ENCODE measurements at places on chromosomes 2 and 18. TPM values are rescaled to one million over a fixed set of nuclear protein-coding genes. Genes with fewer than 3 reads are reported as not detected.

DNA sequence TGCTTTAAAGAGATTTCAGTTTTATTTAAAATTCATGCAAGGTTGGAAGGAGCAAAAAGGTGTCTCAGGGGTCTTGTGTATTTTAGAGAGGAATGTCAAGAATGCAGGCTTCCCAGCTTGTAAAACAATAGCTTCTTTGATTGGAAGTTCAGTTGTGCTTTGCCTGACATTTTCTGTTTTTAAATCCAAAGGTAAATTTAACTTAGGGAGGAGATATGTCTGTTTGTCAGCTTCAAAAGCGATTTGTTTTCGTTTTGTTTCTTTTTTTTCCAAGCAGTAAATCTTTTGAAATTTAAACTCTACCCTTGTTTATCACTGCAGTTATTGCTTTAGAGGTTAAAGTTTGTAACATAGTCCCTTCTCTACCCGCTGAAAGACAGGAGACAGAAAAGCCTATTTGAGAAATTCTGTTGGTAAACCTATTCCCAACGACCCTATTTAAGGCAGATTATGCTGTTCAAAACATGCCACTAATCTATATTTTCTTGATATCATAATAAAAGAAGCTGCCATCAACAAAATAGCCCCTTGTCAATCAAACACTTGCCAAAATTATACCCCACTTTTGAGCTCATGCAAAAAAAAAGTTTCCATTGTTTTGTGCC, 639.6 kb downstream of the IRS1 start:
- DNase-seq = no peak
- no peak overlapping the region for H3K27ac ChIP-seq

Gene POTEC
- not detected for total RNA-seq

- no peaks in the 10 kb centered on the region for H3K36me3 ChIP-seq
- no peaks in the 10 kb centered on the region for H3K4me1 ChIP-seq
- no peaks in the 10 kb centered on the region for H3K27me3 ChIP-seq
- no peak overlapping the region for H3K27ac ChIP-seq
- DNase-seq = no peak
These were observed 15.5 kb upstream of the ITGA4 start for GRCh38 chr2:181441670-181442069.

DNA sequence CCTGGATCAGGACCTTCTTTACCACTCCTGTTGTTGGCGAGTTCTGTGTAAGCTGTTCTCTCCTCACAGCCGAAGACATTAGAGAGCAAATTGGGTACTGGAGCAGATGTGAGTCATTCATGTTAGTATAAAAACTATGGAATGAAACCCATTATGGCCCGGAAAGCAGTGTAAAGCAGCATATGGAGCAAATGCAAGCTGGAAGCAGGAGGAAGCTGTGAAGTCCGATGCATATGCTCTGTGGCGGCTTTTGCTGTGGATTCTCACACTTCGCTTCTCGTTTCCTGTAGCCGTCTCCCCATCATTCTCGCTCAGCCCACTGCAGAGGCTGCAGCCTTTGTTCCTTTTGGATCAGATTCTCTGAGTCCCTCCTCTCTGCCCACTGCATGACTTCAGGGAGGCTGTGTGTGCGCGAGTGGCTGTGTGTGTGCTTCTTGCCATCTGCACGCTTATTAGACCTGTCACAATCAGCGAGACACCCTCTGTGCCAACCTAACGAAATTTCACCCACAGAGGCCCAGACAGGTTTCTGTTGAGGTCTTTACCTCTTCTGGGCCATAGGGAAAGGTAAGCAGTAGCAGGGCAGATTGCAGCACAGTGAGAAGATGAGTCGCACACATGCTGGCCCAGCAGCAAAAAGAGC, 3.3 kb upstream of the GALNT14 start:
- no peak overlapping the region for H3K27ac ChIP-seq
- H3K4me3 ChIP-seq = no peak overlapping the region
- peaks cover 5% of the 10 kb centered on the region for H3K4me1 ChIP-seq
- DNase-seq = no peak
- no peaks in the 10 kb centered on the region for H3K36me3 ChIP-seq

Gene MAB21L4
- total RNA-seq = not detected

Gene ALPG
- not detected for total RNA-seq

GRCh38 chr2:178700922-178701342, 106.3 kb downstream of the TTN start:
- no peak overlapping the region for H3K27ac ChIP-seq
- H3K36me3 ChIP-seq = no peaks in the 10 kb centered on the region
- DNase-seq = no peak
- H3K4me3 ChIP-seq = no peak overlapping the region

DNA sequence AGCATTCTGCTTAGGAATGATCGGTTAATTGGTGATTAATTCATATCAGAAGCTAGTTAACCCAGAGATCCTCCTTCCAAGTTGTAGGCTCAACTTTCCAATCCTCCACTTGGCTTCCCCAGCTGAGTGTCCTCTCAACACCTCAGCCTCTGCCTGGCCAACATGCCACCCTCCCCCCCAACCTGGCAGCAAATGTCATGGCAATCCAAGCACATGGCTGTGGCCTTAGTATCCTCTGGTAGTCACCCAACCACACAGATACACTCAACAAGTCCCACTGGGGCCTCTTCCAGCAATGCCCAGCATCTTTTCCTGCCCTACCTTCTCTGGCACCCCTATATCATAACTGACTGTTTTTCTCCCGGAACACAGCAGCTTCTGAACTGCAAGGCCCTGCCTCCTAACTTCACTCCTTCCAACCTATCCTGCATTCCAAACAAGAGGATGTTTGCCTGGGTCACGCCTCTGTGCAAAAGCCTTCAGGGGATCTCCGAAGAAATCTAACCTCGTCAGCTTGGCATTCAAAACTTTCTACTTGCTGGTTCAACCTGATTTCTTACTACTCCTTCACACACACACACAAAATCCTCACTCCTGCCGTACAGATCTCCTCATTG, 195.0 kb downstream of the CYP26B1 start:
- no peak overlapping the region for H3K27ac ChIP-seq
- peaks cover 9% of the 10 kb centered on the region for H3K36me3 ChIP-seq
- H3K27me3 ChIP-seq = peaks cover 6% of the 10 kb centered on the region
- peaks cover 6% of the 10 kb centered on the region for H3K4me1 ChIP-seq
- H3K4me3 ChIP-seq = no peak overlapping the region
- no peak for DNase-seq

DNA sequence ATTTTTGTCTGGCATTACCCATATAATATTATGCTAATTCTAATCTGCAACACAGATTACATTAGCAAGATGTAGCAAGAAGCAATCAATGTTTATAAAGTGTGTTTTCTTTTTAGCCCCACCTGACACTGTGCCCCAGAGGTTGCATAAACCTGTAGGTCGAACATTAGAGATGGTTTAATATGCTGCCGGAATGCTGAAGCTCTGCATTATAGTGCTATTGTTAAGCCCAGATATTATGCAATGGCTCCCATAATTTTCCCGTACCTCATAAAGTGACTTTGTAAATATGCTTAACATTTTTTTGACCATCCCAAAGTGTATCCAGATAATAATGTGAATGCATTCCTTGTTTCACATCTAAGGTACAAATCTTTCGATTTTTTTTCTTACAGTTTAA, 109.3 kb upstream of the MAP4K3 start:
- H3K4me1 ChIP-seq = peaks cover 9% of the 10 kb centered on the region
- no peak overlapping the region for H3K4me3 ChIP-seq
- no peaks in the 10 kb centered on the region for H3K36me3 ChIP-seq
- H3K27ac ChIP-seq = no peak overlapping the region
- DNase-seq = no peak

DNA sequence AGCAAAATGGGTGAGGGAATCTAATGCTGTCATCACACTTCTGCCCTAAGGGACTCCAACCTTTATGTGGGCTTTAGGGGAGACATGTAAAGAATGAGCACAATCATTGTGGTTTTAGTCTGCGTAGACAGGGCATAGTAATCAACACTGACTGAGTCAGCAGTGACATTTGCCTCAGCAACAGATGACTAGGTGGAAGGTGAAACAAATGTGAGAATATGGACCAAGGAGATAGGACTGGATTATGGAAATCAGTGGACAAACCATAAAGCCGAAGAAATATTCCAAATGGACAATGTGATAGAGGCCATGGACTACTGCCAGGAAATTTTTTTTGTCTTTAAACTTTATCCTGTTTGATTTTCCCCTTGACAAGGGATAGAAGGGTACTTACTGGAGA, 83.9 kb downstream of the PDK1 start:
- H3K27ac ChIP-seq = no peak overlapping the region
- H3K27me3 ChIP-seq = no peaks in the 10 kb centered on the region
- no peaks in the 10 kb centered on the region for H3K36me3 ChIP-seq
- no peaks in the 10 kb centered on the region for H3K4me1 ChIP-seq

Gene ARHGAP15
- total RNA-seq = 0.42 TPM

GRCh38 chr2:68193144-68193543, 35.5 kb downstream of the PNO1 start:
- H3K36me3 ChIP-seq = no peaks in the 10 kb centered on the region
- peaks cover 51% of the 10 kb centered on the region for H3K4me1 ChIP-seq
- no peak overlapping the region for H3K4me3 ChIP-seq
- no peaks in the 10 kb centered on the region for H3K27me3 ChIP-seq
- no peak for DNase-seq
- H3K27ac ChIP-seq = peak overlapping the region; percentile 75

DNA sequence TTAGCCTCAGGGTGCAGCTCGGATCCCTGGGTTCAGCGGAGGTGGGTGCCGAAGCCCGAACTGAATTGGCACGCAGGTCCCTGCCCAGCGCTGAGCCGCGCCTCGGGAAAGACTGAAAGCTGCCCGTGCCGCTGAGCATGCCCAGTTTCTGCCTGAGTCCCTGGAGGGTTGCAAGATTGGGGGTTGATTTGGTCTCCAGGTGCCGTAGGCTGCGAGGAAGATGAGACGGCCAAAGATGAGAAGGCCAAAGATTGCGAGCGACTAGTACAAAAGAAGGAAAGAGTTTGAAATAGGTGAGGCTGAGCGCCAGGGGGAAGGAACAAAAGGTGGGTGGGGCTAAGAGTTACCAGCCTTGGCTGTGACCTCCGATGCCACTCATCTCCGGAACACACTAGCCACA, 852 bp upstream of the KCNH7 start:
- peaks cover 2% of the 10 kb centered on the region for H3K36me3 ChIP-seq
- DNase-seq = peak; percentile 48
- peaks cover 46% of the 10 kb centered on the region for H3K27me3 ChIP-seq
- no peak overlapping the region for H3K27ac ChIP-seq
- peaks cover 15% of the 10 kb centered on the region for H3K4me1 ChIP-seq

DNA sequence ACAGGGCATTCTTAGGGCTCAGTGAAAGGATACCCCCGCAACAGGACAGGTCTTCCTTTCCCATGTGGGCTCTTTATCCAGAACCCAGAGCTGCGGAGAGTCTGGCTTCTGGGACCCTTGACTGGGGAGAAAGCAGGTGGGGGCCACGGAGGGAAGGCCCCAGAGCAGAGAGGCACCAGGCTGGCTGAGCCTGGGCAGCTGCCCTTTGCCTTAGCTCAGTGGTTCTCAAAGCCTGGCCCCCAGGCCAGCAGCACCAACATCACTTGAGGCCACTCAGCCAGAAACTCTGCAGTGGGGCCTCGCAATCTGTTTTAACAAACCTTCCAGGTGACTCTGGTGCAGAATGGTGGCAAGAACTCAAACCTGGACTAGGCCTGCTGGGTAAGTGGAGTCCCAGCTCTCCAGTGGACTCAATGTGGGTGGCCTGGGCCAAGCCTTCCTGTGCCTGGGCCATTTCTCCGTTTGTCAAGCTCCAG, 1.6 kb upstream of the TMEM37 start:
- no peak for DNase-seq
- H3K27me3 ChIP-seq = peaks cover 37% of the 10 kb centered on the region
- no peak overlapping the region for H3K27ac ChIP-seq
- H3K4me3 ChIP-seq = no peak overlapping the region
- no peaks in the 10 kb centered on the region for H3K36me3 ChIP-seq

DNA sequence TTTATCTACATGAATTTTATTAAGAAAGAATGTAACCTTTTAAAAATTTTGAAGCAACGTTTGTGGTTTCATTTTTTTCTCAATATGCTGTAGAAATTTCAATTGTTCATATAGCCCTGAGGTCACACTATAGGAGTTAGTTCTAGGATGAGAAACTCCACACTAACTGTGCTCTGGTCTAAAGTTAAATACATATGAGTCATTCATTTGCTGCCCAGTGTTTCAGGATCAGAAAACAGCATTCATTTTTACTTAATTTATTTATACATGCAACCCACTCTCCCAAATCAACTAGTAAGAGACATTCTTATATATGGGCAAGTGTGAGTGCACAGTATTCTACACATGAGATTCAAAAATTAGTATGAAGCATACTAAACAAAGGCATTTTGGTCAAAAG, 137.9 kb downstream of the DOCK10 start:
- H3K4me3 ChIP-seq = no peak overlapping the region
- no peaks in the 10 kb centered on the region for H3K27me3 ChIP-seq
- peaks cover 20% of the 10 kb centered on the region for H3K4me1 ChIP-seq
- H3K36me3 ChIP-seq = peaks cover 4% of the 10 kb centered on the region
- no peak for DNase-seq
- H3K27ac ChIP-seq = no peak overlapping the region

Gene TMEM37
- total RNA-seq = 0.77 TPM

Gene IL36RN
- total RNA-seq = not detected

Gene STEAP3
- total RNA-seq = 46.6 TPM

- no peak overlapping the region for H3K4me3 ChIP-seq
- no peaks in the 10 kb centered on the region for H3K27me3 ChIP-seq
- H3K4me1 ChIP-seq = no peaks in the 10 kb centered on the region
- DNase-seq = no peak
These were observed 681.3 kb downstream of the CPS1 start for GRCh38 chr2:211237586-211238275.

Gene FHOD3
- total RNA-seq = 9.9 TPM

GRCh38 chr2:100380681-100381080, 36.8 kb downstream of the CHST10 start:
- H3K27me3 ChIP-seq = peaks cover 11% of the 10 kb centered on the region
- no peak overlapping the region for H3K4me3 ChIP-seq
- H3K27ac ChIP-seq = no peak overlapping the region

- H3K4me1 ChIP-seq = no peaks in the 10 kb centered on the region
- no peaks in the 10 kb centered on the region for H3K36me3 ChIP-seq
- no peak overlapping the region for H3K27ac ChIP-seq
- no peak for DNase-seq
These were observed 987.2 kb upstream of the CELF4 start for GRCh38 chr18:38552732-38553321.

DNA sequence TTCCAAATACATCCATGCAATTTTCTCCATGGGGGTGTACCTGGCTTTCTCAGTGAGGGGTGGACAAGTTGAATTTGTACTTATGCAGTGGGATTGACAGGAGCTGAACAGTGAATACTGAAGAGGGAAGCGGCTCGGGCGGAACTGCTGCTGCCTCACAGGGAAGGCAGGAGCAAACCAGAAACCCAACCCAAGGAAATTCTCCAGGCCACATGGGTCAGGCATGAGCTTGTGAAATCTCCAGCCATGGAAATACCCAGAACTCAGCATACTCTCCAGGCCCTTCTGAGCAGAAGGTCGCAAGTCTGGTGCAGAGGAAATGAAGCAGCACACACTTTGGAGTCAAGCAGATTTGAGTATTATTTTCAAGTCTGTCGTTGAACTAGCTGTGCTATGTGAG, 26.5 kb upstream of the INO80C start:
- peaks cover 44% of the 10 kb centered on the region for H3K4me1 ChIP-seq
- no peaks in the 10 kb centered on the region for H3K27me3 ChIP-seq
- no peak overlapping the region for H3K27ac ChIP-seq
- DNase-seq = no peak

Gene UGT1A8
- not detected for total RNA-seq

GRCh38 chr18:35116784-35117318, 75.6 kb downstream of the MAPRE2 start:
- H3K27me3 ChIP-seq = no peaks in the 10 kb centered on the region
- H3K4me3 ChIP-seq = no peak overlapping the region
- H3K4me1 ChIP-seq = peaks cover 30% of the 10 kb centered on the region
- no peak for DNase-seq
- peak overlapping the region; percentile 99 for H3K27ac ChIP-seq

Gene PSMA8
- total RNA-seq = not detected

Gene ALKAL2
- total RNA-seq = 164 TPM

All from chondrocyte (in vitro differentiated cells).